ENCODE measurements at places on chromosomes 3 and 15.

DNA sequence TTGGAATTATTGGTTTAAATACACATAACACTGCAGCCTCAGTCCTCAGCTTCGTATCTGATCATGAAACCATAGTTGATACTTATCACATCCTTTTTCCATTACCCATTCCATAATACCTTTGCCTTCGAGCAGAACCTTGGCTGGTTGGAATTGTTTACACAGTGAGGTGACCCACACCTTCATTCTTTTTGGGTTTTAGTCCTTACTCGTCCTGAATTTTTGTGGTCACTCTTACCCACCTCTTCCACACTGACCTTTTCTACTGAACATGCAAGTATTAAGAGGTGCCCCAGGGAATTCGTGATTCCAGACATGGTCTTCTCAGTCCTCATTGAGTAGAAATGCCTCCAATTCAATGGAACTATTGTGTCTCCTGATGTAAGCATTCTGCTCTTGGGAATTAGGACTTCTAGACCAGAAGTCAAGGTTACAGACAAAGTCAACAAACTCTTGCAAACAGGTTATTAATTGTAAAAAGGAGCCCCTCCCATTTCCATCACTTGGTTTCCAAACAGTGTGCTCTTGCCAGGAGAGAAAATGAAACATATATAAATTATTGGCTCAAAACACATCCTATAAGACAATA lies 37.7 kb downstream of the SCN11A start:
- DNase-seq, result no peak

DNA sequence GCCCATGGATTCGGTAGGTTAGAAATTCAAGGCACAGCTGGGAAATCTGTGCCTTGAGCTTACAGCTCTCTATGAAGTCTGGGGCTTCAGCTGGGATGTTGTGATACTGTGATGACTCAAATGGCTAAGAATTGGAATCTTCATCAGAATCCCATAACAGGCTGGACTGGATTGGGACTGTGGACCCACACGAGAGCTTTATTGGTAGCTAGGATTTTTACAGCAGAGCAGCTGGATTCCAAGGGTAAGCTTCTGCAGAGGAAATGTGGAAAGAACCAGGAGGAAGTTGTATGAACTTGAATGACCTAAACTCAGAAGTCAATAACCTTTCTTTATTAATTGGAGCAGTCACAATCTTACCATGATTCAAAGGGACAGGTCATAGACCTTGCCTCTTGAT lies 1187.1 kb downstream of the ROBO1 start:
- no peak for DNase-seq

DNA sequence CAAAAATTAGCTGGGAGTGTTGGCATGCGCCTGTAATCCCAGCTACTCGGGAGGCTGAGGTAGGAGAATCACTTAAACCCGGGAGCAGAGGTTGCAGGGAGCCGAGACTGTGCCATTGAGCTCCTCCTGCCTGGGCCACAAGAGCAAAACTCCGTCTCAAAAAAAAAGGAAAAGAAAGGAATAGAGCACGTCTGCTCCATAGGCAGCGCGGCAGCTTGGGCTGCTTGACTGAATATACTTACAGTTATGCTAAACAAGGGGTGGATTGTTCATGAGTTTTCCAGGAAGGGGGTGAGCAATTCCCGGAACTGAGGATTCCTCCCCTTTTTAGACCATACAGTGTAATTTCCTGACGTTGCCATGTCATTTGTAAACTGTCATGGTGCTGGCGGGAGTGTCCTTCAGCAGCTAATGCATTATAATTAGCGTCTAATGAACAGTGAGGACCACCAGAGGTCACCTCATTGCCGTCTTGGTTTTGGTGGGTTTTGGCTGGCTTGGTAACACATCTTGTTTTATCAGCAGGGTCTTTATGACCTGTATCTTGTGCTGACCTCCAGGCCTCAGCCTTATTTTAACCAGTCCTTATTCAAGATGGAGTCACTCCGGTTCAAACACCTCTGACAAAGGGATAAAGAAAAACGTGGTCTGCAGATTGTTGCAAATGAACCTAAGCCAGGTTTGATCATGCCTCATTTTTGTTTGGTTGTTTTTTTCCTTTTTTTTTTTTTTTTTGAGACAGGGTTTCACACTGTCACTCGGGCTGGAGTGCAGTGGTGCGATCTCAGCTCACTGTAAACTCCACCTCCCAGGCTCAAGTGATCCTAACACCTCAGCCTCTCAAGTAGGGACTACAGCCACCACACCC lies 24.9 kb upstream of the SENP5 start:
- no peak for DNase-seq

- no peak for DNase-seq
Observed at GRCh38 chr3:62134061-62134496, 239.3 kb downstream of the FEZF2 start.

DNA sequence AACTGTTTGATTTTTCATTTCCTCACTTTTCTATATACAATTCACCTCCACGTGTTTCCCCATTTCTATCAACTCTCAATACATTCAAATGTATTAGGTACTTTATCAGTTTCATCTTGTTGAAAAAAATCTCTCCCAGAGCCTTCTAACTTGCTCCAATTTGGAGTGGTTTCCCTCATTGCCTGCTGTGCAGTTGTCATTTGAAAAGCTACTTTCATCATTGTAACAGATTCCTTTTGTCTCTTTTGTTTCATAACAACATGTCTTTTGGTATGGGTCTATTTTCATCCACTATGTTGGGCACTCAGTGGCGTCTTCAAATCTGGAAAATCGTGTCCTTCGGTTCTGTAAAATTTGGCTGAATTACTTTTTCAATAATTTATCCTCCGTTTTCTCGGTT lies 75.0 kb downstream of the NR2E3 start:
- no peak for DNase-seq

DNA sequence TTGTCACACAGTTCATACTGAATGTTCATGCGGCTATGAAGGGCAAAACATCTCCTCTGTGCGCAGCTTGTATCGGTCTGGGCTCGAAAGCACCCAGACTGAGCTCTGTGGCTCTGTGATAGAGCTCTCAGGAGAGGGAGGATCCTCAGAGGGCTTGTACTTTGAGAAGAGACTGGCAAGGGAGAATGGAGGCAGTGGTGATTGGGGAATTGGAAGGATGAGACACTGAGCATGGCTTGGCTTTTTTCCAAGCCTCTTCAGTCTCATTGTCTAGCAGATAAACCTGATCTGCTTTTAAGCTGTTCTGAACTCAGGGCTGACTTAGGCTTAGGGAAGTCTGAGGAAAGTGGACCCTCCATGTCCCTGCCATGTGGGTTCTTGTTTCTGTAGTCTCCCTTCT lies 43.0 kb downstream of the RAD54L2 start:
- DNase-seq, result no peak

DNA sequence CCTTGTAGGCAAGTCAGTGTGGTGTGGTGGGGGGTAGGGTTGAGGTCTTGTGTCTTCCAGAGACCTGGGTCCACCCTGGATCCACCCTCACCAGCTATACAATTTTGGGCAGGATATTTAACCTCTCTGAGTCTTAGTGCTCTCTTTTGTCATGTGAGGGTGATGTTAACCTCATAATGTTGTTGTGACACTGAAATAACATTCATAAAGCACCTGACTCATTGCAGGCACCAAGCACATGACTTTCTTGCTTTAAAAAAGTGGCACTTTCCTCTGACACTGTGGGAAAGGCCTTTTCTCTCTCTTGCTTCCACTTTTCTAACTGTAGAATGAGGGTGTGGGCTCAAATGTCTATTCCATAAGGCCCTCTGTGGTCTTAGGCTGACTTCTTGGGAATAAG lies 75.5 kb downstream of the SCN10A start:
- DNase-seq, result no peak

DNA sequence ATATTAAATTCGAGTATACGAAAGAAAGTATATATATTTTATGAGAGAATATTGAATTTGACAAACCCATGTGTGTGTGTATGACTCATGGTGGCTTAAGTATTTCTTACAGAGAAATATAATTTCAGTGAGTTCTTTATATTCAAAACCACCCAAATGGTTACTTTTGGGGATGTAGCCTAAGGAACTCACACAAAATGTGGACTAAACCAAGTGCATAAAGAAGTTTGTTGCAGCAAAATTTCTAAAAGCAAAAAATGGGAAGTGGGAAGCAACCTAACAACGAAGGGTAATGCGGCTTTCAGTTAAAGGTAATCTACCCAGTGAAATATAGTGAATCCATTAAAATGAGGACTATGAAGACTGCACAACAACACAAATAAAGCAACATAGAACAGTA lies 277.1 kb downstream of the EDEM1 start:
- DNase-seq, result no peak

Measured in SW 1271 (cell line).